ENCODE measurements at places on chromosomes 11 and 22.

- DNase-seq = no peak
Measured at GRCh38 chr22:39236321-39237317, 8.2 kb downstream of the PDGFB start.

DNA sequence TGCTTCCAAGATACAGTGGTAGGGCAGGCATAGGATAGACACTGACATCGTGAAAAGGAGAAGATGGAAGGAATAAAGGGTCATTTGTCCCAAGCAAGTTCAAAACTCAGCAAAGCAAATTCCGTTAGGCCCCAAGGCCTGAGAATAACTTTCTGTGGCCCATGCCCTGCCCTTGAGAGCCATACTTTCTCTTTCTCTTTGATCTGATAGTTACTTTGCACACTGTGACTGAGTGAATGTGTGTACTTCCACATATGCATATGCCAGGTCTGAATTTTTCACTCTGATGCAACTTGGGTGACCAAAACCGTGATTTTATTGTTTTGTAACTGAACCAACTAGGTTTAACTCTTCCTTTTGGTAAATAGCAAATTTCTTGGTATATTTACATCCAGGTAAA lies 371.5 kb downstream of the RAB38 start:
- no peak for DNase-seq

GRCh38 chr11:30495437-30495836 lies 90.7 kb downstream of the MPPED2 start:
- no peak for DNase-seq

- DNase-seq = no peak
Measured at GRCh38 chr11:83583757-83584366, 297.7 kb upstream of the CCDC90B start.
